ENCODE measurements at places on chromosomes 7 and 10. TPM values are rescaled to one million over a fixed set of nuclear protein-coding genes. Genes with fewer than 3 reads are reported as not detected.

DNA sequence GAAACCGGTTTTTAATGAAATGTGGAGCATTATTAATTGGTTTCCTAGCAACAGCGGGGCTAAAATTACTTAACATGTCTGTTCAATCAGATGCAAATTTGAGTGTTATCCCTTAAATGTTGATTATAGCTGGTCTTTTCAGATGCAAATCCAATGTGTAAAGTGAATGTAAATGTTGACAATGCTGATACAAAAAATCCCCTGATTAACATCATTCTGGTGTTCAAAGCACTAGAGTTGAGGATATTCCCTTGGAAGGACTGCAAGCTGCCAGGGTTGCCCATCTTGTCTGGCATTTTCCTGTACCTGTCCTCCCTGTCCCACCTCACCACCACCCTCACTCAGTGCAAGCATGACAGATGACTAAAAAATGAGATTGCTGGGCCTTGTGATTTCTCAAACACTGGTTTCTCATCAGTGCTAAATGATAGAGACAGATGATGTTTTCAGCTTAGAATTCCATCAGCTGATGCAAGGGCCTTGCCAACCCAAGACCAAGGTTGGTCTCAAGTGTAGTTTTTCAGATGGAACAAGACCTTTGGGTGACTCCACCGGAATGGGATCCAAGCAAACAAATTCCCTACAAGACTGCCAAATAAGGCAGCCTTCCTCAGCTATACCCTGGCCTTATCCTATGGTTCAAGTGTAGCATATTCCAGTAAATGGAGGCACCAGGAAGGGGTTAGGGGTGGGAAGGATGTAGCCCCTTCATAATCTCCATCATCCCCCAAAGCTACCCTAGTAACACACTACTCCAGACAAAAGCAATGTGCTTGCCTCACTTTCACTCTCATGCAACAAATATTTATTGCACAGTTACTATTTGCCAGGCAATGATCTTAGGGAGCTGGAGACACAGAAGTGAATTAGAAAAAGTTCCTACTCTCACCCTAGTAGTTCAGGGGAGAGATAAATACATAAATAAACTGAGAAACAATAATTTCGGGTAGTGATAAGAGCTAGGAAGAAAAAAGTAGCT is 54.9 kb downstream of the JAZF1 start:
- DNase-seq, result no peak

DNA sequence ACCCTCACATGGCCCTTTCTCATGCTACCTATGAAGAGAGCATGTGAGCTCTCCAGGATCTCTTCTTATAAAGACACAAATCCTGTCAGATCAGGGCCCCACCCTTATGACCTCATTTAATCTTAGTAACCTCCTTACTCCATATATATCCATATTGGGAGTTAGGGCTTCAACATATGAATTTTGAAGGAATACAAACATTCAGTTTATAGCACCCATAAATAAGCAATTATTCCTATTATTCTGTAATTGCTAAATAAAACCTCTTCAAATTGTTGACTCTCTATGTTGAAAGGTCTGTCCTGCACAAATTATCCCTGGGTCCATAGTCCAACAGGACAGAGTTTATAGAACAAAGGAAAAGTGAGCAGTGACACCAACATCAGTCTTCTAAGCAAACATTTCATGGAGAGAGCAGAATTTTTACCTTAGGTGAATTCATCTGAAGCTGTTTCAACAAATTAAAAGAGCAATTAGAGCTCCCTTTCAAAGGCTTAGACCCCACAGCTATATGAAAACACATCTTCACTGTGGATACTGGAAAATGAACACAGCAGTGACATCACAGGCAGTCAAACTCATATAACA is 12.2 kb downstream of the DOCK4 start:
- no peak for DNase-seq

DNA sequence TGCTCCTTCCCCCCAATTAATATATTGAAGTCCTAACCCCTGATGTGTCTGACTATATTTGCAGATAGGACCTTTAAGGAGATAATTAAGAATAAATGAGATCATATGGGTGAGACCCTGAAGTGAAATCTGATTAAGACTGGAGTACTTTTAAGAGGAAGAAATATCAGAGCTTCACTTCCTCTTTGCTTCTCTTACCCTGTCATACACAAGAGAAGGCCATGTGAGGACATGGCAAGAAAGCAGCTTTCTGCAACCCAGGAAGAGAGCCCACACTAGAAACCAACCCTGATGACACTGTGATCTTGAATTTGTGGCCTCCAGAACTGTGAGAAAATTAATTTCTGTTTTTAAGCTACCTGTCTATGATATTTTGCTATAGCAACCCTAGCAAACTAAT is 44.2 kb downstream of the JMJD1C start:
- no peak for DNase-seq

- no peak for DNase-seq
Measured at GRCh38 chr7:129649128-129649690, 37.7 kb downstream of the NRF1 start.

DNA sequence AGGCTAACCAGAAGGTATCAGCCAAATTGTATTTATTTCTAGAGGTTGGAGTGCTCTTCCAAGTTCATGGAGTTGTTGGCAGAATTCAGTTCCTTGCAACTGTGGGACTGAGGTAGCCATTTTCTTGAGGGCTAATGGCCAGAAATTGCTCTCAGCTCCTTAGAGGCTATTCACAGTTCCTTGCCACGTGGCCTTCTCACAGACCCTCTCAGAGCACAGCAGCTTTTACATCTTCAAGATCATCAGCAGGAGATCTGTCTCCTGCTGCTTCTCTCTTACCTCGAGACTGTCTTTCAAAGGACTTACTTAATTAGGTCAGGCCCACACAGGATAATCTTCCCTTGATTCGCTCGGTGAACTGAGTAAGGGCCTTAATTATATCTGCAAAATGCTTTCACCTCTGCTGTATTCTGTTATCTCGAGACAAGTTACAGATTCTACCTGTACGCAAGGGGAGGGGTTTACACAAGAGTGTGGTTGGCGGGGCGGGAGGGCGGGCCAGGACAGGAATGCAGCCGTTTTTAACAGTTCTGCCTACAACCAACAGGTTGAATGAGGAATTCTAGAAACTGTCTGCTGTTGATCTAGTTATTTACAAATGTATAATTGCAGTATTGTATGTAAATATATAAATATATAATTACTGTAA is 15.0 kb downstream of the MIOS start:
- no peak for DNase-seq

DNA sequence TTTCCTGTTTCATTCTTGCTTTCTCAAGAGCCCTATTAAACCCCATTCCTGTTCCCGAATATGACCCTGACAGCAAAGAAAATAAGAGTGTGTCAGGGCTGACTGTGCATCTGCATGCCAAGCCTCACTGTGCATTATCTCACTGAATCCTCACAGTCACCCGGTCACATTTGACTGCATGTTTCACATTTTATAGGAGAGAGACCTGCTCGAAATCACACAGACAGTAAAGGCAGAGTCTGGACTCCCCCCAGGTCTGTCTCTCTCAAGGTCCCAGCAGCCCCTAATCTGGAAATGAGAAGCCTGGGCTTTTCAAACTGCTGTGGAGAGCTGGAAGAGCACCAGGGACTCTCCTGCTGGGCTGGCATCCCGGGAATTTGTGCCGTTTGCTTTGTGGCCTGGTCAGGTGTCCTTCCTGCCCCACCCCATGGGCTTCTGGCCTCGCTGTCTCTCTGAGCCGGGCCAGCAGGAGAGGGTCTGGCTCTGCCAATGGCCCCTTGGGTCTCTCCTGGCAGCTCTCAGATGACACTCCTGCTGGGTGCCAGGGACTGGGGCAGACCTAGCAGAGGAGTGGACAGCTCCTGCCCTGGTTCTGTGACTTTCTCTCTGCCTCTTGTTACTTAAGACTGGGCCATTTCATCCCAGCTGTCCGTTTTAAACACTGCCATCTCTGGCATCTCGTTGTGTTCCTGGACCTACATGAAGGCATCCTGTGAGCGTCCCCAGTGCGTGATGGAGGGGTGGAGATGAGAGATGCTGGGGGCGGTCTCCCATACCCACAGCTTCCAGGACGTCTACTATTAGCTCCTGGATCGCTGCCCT is 173.6 kb downstream of the ARHGAP12 start:
- DNase-seq, result no peak

The PILRA gene
- 4.6 TPM for total RNA-seq

The FANK1 gene
- total RNA-seq, result 2.5 TPM
